Common myeloid progenitor, CD34-positive (primary cell): ENCODE measurements at places on chromosomes 6 and 20.

DNA sequence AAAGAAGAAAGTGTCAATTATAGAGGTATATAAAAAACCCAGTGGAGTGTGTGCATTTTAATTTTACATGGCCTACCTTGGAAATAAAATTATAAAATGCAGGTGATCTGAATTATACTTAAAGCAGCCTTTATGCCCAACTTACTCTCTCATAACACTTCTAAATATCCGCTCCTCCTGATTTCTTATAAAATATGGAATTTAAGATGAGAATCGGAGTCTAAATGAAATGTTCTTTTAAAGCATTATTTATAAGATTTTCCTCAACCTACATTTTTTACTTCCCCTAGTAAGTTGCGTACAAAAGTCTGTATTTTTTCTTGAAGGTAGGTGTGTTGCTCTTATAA lies 3.5 kb downstream of the CITED2 start:
- DNase-seq: no peak

DNA sequence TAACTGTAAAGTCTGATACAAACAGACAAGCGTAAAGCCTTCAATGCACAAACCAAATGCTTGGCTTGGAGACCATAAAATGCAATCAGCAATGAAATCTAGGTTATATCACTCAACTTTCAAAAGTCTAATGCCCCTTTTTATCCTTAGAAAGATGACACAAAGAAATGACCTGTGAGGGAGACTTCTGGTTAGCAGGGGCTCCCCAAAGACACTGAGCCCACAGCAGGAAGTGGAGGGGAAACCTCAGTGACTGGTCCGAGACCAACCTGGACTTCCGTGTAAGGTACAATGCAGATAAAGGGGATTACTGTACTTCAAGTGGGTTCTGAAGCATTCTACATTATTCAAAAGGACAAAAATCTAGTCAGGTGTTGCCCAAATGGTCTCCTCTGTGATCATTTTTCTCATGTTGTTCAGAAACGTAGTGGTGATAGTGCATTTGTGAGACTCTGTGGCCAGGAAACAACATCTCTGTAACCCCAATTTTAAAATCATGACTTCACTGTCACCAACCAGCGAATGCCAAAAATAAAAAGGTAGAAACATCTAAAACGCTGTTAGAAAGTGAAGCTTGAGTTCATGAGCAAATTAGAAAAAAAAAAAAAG lies 88.2 kb downstream of the HIVEP2 start:
- peak; percentile 73 for DNase-seq

DNA sequence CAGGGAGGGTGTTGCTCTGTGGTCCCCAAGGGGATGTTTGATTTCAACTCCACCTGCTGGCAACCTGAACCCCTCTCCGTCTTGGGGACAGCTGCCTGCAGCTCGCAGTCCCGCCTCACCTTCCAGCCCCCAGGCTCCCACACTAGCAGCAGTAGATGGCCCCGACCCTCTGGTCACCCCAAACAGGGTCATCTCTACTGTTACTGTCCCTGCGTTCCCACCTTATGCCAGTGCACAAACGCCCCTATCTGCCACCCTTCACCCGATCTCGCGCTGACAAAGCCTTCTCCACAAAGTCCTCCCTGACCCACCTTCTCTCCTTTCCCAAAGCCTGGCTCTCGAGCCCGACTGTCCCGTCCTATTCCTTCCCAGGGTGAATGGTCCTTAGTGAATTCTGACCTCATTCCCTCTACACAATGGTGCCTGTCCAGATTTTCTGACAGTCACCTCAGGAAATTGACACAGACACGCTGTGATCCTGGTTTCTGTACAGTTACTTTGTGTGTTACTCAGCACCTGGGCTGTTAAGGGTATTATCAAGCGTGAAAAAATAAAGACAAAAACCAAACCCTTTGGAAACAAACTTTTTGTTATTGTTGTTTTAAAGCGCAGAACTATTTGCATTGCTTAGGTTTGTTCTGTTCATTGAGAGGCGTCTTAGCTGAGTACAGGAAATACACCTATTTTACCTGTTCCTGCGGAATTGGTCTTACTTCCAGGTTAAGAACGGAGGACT lies 728 bp downstream of the FUT9 start:
- no peak for DNase-seq

GRCh38 chr6:74899416-74899815 lies 306.4 kb downstream of the COL12A1 start:
- DNase-seq: no peak

DNA sequence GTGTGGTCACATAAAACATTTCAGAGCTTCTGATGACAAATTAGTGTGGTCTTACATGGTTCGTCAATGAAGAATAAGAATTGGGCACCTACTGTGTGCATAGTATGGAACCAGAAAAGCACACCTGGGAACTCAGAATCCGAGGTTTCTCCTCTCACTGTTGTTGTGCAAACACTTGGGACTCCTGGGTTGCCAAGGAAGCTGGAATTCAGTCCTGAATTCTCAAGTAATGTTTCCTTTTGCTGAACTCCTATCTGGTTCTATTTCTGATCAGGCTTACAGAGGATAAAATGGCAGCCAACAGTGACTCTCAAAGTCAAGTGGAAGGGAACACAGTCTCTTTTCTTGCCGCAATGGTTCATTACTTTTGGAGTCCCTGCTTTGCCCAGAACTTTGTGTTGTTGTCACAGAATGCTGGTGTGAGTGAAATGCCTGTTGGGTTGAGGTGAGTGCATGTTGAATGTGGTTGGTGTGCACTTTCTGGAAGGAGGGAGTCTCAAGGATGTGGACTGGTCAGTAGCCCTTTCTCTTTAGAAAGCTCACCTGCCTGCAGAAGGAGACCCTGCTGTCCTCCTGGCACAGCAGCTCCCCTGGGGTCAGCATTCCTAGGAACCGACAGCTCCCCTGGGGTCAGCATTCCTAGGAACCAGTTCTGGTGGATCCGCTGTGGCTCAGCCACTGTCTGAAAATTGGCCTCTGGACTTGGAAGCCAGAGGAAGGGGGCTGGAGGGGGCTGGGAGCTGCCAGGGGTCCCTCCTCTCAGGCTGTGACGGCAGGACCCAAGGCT lies 1.4 kb downstream of the UNC93A start:
- DNase-seq: no peak

GRCh38 chr20:17460119-17460518 lies 71.1 kb downstream of the BFSP1 start:
- DNase-seq: peak; percentile 15

DNA sequence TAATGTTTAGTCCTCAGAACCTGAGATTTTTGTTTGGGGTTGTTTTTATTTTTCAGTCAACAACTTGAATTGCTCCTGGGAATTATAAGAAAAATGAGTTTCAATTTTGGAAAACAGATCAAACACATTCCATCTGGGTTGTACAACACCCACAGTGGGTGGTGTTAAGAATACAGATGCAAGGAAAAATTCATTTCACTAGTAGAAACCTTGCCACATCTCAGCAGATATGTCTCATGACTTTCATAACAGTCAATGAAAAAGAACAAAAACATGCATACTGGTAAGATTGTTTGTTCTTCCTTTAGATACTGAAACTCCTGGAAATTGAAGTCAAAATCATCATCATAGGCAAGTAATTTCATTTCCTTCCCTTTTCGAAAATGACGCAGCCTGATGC lies 78.9 kb downstream of the MOXD1 start:
- no peak for DNase-seq

DNA sequence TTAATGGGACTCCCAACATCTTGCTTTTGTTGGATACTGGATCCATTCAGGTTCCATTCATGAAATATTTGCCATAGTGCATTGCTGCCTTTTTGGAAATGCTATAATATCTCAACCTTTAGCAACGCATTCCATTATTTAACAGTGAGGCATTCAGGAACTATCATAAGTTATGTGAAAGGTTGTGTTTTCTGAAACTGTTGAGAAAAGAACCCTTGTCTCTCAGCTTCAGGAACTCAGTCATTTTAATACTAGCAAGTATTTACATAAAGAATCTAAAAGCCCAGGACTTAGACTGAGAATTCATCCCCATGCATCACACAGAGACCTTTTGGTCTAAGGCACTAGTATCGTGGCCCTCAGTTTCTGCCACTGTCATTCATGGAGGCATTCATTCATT lies 24.9 kb upstream of the SASH1 start:
- DNase-seq: no peak
